ENCODE measurements at places on chromosomes 16 and 17. TPM values are rescaled to one million over a fixed set of nuclear protein-coding genes. Genes with fewer than 3 reads are reported as not detected.

DNA sequence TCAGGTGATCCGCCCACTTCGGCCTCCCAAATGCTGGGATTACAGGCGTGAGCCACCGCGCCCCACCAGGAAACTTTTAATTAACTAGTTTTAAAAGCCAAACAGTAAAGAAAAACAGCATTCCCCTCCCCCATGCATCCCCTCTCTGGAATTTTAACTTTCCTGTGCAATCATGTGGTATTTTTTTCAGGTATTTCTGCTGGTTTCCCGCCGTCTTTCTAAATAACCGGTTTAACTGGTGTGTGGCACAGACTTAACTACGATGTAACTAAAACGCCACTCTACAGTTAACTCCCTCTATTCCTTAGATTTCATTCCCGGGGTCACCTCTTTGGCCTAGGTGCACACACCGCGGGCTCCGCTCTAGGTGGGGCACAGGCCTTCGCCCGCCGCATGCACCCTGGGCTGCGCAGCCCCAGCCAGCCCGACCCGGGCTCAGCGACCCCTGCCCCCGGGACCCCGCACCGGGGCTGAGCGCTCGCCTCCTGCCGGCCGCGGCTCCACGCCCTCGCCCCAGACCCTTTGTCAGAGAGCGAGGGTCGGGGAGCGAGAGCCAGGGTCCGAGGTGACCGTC lies 15.1 kb upstream of the UTP6 start:
- DNase-seq: peak; percentile 41

DNA sequence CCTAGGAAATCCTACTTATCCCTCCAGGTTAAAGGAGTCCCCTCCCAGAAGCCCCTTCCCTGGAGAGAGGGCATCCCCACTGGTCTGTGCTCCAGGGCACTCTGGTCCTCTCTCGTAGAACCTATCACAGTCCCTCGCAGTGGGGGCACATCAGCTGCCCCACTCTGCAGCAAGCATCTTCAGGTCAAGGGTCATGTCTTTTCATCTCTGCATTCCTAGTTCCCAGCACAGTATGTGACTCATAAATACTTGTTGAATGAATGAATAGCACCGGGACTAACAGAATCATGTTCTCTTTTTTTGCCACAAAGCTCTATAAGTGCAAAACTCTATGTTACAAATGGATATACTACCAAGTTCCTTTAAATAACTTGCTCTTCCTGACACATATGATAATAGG lies 36.0 kb downstream of the RNF157 start:
- DNase-seq: no peak

DNA sequence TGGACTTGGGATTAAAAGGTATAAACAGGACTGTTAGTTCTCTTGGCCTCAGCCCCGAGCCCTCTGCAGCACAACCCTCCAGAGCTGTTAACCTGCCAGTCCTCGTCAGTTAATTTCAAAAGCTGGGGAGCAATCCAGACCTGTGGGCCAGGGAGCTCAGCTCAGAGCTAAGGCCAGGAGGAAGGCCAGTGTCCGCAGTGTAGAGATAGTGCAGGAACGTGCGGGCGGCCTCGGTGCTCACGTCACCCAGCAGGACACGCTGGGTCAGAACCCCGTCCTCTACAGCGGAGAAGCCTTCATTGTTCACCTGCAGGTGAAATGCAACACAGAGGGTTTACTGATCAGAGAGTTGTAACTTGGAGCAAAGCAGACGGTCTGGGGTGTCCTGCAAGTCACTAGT lies 15.4 kb upstream of the NLRC3 start:
- DNase-seq: no peak

- DNase-seq: no peak
Observed at GRCh38 chr17:5661491-5662125, 77.3 kb upstream of the NLRP1 start.

Gene ADGRG3
- total RNA-seq: 14.8 TPM

Data from lung (tissue), 17 donors.